ENCODE measurements at places on chromosomes 7 and 10.

- DNase-seq: no peak
Measured at GRCh38 chr7:127619681-127620405, 1.9 kb upstream of the PAX4 start.

DNA sequence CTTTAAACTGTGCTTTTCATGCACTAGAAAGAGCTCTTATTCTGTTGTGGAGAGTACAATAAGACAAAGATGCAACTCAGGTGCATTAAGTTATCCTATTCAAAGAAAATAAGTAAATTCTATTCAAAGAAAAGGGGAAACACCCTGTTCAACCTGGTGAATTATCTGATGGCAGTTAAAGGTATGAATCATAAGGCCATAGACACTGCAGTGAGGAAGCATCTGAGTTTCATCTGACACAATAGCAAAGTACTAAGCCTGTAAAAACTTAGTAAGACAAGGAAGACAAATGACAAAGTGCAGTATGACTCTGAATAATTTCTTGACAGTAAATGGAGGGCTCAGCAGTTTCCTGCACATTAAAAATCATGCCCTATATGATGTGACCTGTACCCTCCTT is 91.0 kb upstream of the LRRTM3 start:
- no peak for DNase-seq

- no peak for DNase-seq
Measured at GRCh38 chr10:3363311-3364045, 190.9 kb upstream of the PITRM1 start.

DNA sequence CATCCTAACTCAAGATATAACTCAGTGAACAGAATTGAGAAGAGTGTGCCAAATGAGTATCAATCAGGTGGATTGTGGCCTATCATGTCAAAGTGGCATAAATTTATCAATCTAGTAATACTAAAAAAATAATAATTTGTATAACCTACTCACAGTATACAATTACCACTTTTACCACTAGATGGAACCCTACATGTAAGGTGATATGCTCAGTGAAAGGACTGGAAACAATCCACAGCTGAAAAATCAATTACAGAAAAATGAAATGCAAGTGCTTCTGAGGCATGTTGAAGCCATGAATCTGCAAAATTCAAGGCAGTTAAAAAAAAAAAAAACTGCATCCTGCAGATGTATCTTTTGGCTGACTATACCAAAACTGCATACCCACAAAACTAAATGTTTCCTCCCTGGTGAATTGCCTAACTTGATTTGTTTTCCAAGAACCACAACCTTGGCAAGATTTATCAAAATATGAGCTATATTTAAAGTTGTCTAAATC is 13.9 kb downstream of the ARHGAP19 start:
- DNase-seq: peak; percentile 76

- no peak for DNase-seq
Measured at GRCh38 chr7:111388912-111389311, 173.4 kb downstream of the IMMP2L start.

DNA sequence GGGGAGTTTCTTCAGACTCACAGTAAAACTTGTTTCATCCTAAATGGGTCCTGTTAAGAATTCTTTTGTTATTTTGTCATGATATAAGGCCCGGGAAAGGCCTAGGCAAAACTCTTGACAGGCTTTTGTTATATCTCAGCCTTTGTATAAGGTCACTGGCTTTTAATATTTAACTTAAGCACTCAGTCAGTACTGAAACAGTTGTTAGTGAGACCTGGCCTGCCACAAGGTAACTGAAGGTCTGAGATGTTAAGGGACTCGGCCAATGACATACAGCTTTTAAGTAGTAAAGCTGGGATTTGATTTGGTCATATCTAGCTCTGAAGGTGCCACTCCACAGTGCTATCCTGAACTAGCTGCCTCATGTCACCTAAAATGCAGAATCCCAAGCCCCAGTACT is 57.2 kb upstream of the STEAP4 start:
- no peak for DNase-seq

DNA sequence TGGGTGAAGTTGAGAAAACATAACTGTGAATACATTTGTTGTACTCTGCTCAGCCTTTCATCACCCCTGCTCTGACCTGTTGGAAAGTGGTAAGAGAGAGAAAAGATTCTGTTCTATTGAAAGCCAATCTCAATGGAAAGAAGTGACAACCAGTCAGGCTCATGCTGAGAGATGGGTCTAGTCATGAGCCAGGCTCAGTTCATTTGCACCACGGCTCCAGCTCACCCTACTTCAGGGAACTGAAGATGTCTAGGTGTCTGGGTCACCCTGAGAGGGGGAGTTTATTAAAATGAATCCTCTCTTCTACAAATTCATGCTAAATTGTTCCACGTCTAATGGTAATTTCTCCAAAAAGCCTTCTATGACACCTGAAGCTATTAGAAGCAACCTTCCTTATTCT is 12.1 kb upstream of the FAS start:
- no peak for DNase-seq

DNA sequence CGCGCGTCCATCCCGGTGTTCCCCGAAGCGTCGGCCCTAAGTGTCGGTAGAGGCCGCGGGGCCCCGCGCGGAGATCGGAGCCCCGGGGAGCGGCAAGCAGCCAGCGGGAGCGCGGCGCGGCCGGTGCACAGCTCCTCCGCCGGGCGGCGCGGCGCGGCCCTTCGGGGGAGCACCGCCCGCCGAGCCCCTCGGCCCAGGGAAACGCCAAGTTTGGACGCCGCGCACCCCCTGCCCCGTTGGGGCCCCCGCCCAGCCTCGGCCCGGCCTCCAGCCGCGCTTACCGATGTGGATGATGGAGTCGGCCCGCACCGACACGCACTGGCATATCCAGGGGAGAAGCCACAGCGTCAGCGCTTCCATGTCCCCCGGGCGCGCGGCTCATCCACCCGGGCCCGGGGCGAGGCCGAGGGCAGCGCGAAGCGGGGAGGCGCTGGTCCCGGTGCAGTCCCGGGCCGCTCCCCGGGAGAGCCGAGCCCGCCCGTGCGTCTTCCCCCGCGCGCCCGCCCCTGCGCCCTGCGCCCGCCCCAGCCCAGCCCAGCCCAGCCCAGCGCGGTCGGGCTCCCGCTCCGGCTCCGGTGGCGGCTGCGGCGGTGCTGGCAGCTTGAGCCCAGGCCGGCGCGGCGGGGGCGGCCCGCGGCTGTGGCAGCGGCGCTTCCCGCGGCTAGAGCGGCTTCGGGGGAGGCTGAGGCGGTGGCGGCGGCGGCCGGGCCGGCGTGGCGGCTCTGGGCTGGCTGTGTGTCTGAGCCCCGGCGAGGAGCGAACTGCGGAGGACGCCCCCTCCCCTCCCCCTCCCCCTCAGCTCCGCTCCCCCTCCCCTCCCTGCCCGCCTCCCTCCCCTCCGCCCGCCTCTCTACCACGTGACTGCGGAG is at the start of gene GRID1:
Gene GRID1 (minus strand): TSS at position 763 of the 869 bp plus-strand sequence.
- no peak for DNase-seq

- no peak for DNase-seq
Measured at GRCh38 chr7:100220586-100221230, 959 bp downstream of the PVRIG start.

GRCh38 chr7:50463035-50463434 is 12.9 kb upstream of the FIGNL1 start:
- DNase-seq: no peak

DNA sequence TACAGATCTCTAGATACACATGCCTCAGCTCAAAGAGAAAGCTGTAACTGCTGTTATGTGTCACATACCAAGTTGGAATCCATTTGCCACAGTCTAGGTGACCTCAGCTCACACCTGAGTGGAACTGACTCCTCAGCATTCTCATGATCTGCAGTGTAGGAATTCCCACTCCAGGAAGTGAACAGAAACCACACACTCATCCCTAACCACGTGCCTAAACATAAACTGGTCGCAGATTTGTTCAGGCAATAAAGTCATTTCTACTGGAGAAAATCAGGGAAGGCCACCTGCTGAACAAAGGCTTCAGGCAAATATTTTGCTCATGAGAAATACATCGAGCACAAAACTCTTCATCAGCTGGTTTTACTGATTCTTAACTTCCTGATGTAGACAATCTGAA is 23.0 kb upstream of the ZMYND11 start:
- no peak for DNase-seq

DNA sequence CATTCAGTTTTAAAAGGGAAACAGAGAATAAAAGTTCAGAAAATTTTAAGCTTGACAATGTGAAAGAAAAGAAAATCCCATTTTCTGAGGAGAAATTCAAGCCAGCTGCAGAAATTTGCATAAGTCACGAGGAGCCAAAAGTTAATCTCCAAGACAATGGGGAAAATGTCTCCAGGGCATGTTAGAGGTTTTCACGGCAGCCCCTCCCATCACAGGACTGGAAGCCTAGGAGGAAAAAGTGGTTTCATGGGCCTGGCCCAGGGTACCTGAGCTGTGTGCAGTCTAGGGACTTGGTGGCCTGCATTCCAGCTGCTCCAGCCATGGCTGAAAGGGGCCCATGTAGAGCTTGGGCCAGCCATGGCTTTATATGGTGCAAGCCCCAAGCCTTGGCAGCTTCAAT is 59.6 kb upstream of the NXPH1 start:
- no peak for DNase-seq
